Fibroblast of lung (primary cell): ENCODE measurements at places on chromosomes 6 and 20. TPM values are rescaled to one million over a fixed set of nuclear protein-coding genes. Genes with fewer than 3 reads are reported as not detected.
A peak's percentile ranks its signal among the peaks of the same experiment; 100 is the strongest.

- no peaks in the 10 kb centered on the region for H3K27me3 ChIP-seq
- no peak overlapping the region for H3K27ac ChIP-seq
- no peak overlapping the region for H3K4me3 ChIP-seq
- H3K36me3 ChIP-seq: no peaks in the 10 kb centered on the region
- H3K4me1 ChIP-seq: no peaks in the 10 kb centered on the region
Measured at GRCh38 chr6:156336089-156336488, 441.1 kb upstream of the ARID1B start.

DNA sequence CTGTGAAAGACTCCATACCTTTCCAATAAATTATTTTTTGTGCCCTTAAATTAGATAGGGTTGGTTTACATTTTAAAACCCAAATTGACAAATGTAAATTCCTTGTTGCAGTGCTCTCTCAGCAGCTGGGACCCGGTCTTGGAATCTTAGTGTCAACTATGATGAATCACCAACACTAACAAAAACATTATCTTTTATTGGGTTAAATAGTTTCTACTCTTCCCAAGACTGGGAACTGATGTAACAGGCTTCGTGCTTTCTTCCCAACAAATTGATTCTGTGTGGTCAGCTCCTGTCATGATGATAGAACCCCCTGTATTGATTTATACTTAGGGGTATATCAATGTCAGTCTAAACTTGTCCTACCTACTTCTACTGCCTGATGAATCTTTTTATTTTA, 23.2 kb upstream of the AHI1 start:
- DNase-seq: no peak
- H3K27ac ChIP-seq: no peak overlapping the region
- H3K4me3 ChIP-seq: no peak overlapping the region
- no peaks in the 10 kb centered on the region for H3K36me3 ChIP-seq
- H3K4me1 ChIP-seq: peaks cover 2% of the 10 kb centered on the region

HMGCLL1 gene
- 0.51 and 0.83 TPM in 2 replicates for total RNA-seq

- no peaks in the 10 kb centered on the region for H3K36me3 ChIP-seq
- H3K27me3 ChIP-seq: no peaks in the 10 kb centered on the region
- no peaks in the 10 kb centered on the region for H3K4me1 ChIP-seq
- no peak for DNase-seq
- no peak overlapping the region for H3K4me3 ChIP-seq
- no peak overlapping the region for H3K27ac ChIP-seq
Measured at GRCh38 chr6:105253787-105254186, 74.0 kb upstream of the POPDC3 start.

- no peaks in the 10 kb centered on the region for H3K27me3 ChIP-seq
- no peaks in the 10 kb centered on the region for H3K36me3 ChIP-seq
- peaks cover 5% of the 10 kb centered on the region for H3K4me1 ChIP-seq
- H3K27ac ChIP-seq: no peak overlapping the region
- no peak for DNase-seq
Measured at GRCh38 chr6:130029163-130029562, 10.8 kb downstream of the L3MBTL3 start.

GRCh38 chr20:38286586-38287531, 17.1 kb upstream of the BPI start:
- H3K4me3 ChIP-seq: no peak overlapping the region
- peaks cover 5% of the 10 kb centered on the region for H3K4me1 ChIP-seq
- H3K36me3 ChIP-seq: no peaks in the 10 kb centered on the region

FLOT1 gene
- 136 and 180 TPM in 2 replicates for total RNA-seq

DNA sequence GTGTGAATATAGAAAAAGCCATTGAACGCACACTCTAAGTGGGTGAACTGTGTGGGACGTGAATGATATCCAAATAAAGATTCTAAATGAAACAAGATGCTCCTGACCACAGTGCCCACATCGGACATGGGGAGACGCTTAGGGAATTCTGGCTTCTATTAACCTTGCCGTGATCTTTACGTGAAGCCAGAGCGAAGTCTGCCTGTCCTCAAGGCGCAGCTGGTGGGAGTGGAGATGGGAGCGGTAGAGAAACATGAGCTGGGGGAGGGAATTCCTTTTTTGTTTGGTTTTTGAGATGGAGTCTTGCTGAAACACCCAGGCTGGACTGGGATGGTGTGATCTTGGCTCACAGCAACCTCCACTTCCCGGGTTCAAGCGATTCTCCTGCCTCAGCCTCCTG, 46.0 kb downstream of the VSTM2L start:
- H3K4me3 ChIP-seq: no peak overlapping the region
- no peak for DNase-seq
- no peaks in the 10 kb centered on the region for H3K36me3 ChIP-seq
- peaks cover 5% of the 10 kb centered on the region for H3K27me3 ChIP-seq

- DNase-seq: no peak
- H3K36me3 ChIP-seq: no peaks in the 10 kb centered on the region
- no peaks in the 10 kb centered on the region for H3K4me1 ChIP-seq
- H3K27ac ChIP-seq: no peak overlapping the region
Measured at GRCh38 chr20:9594284-9594875, 80.0 kb downstream of the LAMP5 start.

DNA sequence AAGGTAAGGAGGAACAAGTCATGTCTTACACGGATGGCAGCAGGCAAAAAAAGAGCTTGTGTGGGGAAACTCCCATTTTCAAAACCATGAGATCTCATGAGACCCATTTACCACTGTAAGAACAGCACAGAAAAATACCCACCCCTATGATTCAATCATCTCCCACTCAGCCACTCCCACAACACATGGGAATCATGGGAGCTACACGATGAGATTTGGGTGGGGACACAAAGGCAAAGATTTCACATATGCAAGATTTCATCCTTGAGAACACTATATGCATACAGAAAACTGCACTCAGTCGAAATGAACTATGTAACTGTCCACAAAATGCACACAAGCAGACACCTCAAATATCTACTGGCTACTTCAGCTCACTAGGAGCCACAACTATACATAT, 480.6 kb upstream of the BTBD3 start:
- DNase-seq: no peak
- no peaks in the 10 kb centered on the region for H3K4me1 ChIP-seq
- H3K4me3 ChIP-seq: no peak overlapping the region
- no peak overlapping the region for H3K27ac ChIP-seq
- H3K27me3 ChIP-seq: no peaks in the 10 kb centered on the region
- no peaks in the 10 kb centered on the region for H3K36me3 ChIP-seq

EPHA7 gene
- under 0.01 TPM in 1 of 2 replicates, not detected in the other for total RNA-seq

- H3K36me3 ChIP-seq: no peaks in the 10 kb centered on the region
- H3K4me1 ChIP-seq: no peaks in the 10 kb centered on the region
- H3K4me3 ChIP-seq: no peak overlapping the region
- no peaks in the 10 kb centered on the region for H3K27me3 ChIP-seq
- H3K27ac ChIP-seq: no peak overlapping the region
Measured at GRCh38 chr6:46821458-46821881, 28.3 kb downstream of the MEP1A start.

- H3K4me1 ChIP-seq: no peaks in the 10 kb centered on the region
- no peak overlapping the region for H3K4me3 ChIP-seq
- no peaks in the 10 kb centered on the region for H3K27me3 ChIP-seq
Measured at GRCh38 chr6:25732468-25733198, 21.9 kb upstream of the SLC17A4 start.

MUCL3 gene
- not detected in 2 replicates for total RNA-seq

SLC17A1 gene
- not detected in 2 replicates for total RNA-seq

NOTCH4 gene
- 0.77 and 0.99 TPM in 2 replicates for total RNA-seq

DNA sequence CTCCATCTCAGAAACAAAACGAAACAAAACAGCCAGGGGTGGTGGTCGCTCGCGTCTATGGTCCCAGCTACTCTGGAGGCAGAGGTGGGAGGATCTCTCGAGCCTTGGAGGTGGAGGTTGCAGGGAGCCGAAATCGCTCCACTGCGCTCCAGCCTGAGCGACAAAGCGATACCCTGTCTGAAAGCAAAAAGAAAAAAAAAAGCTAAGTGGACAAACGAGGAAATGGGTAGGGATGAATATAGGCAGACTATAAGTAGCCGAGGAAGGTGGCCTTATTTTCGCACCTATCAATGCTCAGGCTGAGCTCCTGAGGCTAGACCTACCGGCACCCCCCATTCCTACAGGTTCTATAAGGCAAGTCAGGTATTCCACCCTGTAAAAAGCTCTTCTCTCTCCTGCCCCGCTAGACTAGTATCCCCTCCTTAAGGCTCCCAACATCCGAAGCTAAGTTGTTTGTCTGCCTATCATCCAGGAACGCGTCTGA, 650 bp upstream of the CASP8AP2 start:
- peak overlapping the region; percentile 48 for H3K27ac ChIP-seq
- H3K4me1 ChIP-seq: no peaks in the 10 kb centered on the region
- H3K36me3 ChIP-seq: peaks cover 4% of the 10 kb centered on the region

OXT gene
- total RNA-seq: not detected in 2 replicates

DNA sequence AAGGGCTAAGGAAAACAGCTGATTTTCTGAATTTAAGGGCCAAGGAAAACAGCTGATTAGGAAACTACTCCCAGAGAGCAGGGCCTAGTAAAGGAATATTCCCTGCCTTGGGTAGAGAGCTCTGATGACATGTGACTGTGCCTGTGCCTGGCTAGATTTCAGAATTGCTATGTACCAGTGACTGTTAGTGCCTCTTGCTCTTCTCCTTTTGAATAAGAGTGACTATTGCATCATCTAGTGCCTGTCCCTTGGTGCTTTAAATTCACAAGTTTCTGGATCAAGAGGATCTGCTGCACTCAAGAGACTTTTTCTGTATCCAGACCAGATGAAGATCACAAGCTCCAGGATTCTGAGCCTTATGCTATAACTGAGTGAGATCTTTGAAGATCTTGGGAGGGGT, 332.9 kb downstream of the KIF16B start:
- H3K4me3 ChIP-seq: no peak overlapping the region
- no peaks in the 10 kb centered on the region for H3K36me3 ChIP-seq
- no peaks in the 10 kb centered on the region for H3K4me1 ChIP-seq
- no peak for DNase-seq

NOX3 gene
- total RNA-seq: not detected in 2 replicates

DNA sequence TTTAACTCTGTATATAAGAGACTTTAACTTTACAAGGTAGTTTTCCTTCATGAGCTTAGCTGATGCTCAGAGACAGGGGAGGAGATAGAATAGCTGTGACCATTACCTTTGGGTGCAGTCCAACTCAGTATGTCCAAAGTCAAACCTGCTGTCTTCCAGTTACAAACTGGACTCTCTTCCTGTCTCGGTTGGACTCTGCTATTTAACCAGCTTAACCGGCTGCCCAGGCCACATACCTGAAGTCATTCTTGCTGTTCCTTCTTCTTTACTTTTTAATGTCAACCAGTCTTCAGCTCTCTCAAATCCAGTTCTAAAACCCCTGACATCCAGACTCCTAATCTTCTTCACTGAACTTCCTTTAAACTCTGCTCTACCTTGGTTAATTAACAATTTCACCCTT, 138.3 kb upstream of the TSHZ2 start:
- H3K27me3 ChIP-seq: no peaks in the 10 kb centered on the region
- H3K36me3 ChIP-seq: no peaks in the 10 kb centered on the region
- no peak overlapping the region for H3K4me3 ChIP-seq
- no peak overlapping the region for H3K27ac ChIP-seq

DNA sequence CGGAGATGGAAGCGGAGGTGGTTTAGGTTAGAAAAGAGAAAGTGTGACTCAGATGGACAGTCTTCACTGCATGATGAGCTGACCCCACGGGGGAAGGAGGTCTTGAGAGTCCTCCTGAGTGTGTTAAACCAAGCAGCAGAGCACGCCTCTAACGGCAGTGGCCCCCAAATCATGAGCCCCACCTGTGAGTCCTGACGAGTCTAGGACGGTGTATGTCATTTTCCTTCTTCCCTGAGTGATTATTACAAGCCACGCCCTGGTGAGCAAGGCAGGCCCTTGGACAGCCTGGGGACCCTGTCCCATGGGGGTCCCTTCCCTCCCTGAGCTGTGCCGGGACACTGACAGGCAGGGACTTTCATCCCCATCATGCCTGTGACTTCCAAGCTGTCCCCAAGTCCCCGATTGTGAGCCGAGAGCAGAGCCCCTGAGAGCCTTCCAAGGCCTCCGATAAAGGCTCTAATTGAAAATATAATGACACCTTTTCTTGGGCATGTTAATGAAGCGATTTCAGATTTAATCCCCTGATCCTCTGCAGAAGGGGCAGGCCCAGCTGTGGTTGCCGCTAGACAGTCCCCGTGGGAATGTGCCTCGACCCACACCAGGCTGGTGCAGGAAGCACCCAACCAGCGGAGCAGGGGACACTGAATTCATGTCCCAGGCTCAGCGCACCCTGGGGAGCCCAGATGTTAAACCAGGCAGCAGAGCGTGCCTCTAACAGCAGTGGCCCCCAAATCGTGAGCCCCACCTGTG, 320.1 kb downstream of the TAF4 start:
- H3K4me3 ChIP-seq: no peak overlapping the region
- no peak for DNase-seq
- no peak overlapping the region for H3K27ac ChIP-seq
- H3K36me3 ChIP-seq: no peaks in the 10 kb centered on the region
- no peaks in the 10 kb centered on the region for H3K27me3 ChIP-seq

- no peaks in the 10 kb centered on the region for H3K36me3 ChIP-seq
- no peaks in the 10 kb centered on the region for H3K4me1 ChIP-seq
- H3K4me3 ChIP-seq: peak overlapping the region; percentile 98
Measured at GRCh38 chr6:5259428-5259827, 1.3 kb downstream of the LYRM4 start.

DNA sequence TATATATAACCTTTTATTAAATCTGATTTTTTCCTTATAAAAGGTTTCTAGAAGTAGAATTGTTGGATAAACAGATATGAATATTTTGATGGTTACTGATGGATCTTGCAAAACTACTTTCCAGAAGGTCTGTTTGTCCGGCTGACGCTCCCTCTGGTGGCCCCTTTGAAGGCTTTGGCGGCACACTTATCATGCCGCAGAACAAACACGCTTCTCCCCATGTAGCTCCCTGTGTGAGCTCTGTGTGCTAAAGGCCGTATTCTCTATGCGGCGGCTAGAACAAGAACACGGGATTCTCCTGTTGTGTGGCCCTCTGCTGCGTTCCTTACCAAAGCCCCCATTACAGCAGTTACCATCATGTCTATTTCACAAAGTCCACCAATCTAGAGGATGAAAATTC, 30.0 kb downstream of the PPP1R3G start:
- no peaks in the 10 kb centered on the region for H3K36me3 ChIP-seq
- H3K4me3 ChIP-seq: no peak overlapping the region
- no peak for DNase-seq
- H3K4me1 ChIP-seq: no peaks in the 10 kb centered on the region

TRIM10 gene
- total RNA-seq: not detected in 2 replicates
